GM04503 (cell line): ENCODE measurements at places on chromosomes 5 and 9.

GRCh38 chr5:135304352-135305221 lies 94.4 kb downstream of the MACROH2A1 start:
- no peak for DNase-seq

DNA sequence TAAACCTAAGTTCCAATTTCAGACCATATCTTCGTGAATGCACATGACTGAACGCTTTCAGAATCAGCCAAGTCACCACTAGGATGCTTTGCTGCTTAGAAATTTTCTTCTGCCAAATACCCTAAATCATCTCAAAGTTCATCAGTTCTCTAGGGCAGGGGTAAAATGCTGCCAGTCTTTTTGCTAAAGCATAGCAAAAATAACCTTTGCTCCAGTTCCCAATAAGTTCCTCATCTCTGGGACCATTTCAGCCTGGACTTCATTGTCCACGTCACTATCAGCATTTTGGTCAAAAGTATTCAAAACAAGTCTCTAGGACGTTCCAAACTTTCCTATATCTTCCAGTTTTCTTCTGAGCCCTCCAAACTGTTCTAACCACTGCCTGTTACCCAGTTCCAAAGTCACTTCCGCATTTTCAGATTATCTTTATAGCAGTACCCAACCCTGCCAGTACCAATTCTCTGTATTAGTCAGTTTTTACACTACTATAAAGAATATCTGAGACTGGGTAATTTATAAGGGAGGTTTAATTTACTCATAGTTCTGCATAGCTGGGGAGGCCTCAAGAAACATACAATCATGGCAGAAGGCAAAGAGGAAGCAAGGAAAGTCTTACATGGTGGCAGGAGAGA lies 74.8 kb downstream of the NR3C1 start:
- no peak for DNase-seq

DNA sequence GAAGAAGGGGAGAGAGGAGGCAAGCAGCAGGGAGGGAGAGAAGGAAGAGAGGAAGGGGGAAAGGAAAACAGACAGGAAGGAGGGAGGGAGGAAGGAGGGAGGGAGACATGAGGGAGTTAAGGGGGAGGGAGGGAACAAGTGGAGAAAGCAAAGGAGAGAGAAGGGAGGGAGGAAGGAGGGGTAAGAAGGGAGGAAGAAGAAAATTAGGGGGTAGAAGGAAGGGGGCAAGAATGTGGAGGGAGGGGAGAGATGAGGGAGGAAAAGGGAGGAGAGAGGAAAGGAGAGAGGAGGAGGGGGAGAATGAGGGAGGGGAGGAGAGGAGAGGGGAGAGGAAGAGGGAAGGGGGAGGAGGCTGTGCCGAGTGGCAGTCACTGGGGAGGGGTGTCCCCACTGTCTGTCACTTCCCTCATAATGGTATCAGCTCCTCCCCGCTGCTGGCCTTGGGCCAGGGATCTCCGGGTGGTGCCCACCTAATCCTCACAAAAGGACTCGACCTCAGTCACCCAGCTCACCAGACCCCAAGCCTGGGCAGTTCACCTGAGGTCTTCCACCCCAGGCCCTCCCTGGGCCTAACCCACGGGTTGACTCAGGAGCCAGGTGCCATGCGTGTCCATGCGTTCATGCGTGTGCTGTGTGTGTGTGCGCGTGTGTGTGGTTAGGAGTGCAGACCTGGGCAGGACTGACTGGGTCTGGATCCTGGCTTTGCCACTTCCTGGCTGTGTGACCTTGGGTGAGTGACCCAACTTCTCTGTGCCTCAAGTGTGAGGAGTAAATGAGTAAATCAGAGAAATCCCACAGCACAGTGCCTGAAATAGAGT lies 18.1 kb downstream of the C9orf50 start:
- DNase-seq, result no peak

DNA sequence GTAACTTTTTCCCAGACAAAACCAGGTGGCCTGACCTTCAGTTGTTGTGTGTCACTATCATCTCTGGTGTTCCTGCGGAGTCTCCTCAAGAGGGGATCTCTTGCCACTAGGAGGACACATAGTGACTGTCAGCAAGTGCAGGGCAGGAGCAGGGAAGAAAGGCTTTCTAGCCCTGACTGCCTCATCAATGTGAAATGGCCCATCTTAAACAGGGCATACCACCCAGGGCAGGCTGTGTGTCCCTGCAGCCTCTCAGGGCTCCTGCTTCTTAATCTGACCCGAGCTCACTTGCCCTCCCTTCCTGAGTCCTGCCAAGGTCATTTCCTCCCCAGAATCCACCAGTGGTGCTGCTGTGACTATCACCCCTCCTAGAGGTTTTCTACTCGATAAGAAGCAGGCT lies 57.4 kb upstream of the SIMC1 start:
- no peak for DNase-seq

- DNase-seq, result no peak
Observed at GRCh38 chr5:142839711-142840346, 69.7 kb downstream of the ARHGAP26 start.

- no peak for DNase-seq
Observed at GRCh38 chr5:102754767-102755431, at the start of gene PAM. Gene PAM (plus strand): TSS chr5:102755305. CDS start chr5:102866196, 110,891 bp downstream.

GRCh38 chr9:89715318-89715858 lies 110.6 kb downstream of the GADD45G start:
- no peak for DNase-seq

- DNase-seq, result peak; percentile 14
Observed at GRCh38 chr9:76456202-76456926, 2.6 kb upstream of the GCNT1 start.

DNA sequence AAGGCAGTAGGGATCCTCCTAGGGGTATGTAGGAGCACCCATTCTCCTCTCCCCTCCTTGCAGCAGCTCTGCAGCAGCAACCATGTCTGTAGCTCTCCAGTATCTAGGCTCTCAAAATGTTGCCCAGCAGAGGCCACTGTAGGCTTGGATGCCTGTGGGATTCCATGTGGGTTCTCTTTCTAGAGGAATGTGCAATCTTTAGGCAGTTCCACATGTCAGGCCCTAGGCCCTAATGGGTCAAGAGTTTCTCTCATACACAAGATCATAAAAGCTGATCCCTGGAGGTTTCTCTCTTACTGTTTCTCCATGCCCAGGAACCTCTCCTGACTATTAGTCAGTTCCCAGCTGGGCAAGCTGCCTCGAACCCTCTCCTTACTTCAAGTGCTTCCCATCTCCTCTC lies 215.8 kb downstream of the FRMD3 start:
- DNase-seq, result peak; percentile 80

DNA sequence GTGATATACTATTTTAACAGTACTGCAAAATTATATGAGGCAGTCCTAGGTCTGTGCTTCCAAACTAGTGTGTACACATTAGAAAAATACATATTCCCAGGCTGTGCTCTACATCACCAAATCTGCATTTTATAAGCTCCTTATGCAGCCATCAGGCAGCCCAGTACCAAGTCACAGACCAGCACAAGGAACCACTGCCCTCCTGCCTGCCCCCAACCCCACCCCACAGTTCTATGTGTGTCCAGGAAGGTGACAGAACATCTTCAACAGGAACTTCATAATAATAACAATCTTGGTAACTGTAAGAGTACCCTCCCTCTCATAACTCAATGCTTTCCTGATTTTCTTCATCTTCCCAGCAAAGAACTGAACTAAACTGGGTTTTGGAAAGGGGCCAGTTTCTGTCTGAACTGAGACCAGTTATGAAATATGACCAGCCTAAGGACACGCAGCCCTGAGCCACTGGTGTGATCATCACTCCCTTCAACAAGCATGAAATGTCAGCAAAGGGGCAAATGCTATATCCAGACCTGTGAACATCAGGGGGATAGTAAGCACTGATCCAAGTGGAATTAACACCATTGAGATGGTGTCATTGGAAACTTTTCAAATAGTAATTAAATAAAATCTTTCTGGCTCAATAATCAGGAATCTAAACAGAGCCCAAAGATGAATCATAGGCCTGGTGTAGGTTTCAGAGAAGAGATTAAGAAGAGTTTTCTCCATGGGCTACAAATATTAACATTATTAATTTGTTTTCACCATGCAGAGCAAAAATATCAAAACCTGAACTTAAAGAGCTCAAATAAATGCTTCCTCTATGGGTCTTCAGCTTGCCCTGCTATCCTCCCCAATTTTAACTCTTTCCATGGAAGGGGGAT lies 82.1 kb downstream of the DPYSL3 start:
- DNase-seq, result no peak

GRCh38 chr9:131717719-131718460 lies 22.0 kb downstream of the RAPGEF1 start:
- DNase-seq, result no peak

GRCh38 chr5:74145951-74146350 lies 494.6 kb downstream of the ENC1 start:
- no peak for DNase-seq

DNA sequence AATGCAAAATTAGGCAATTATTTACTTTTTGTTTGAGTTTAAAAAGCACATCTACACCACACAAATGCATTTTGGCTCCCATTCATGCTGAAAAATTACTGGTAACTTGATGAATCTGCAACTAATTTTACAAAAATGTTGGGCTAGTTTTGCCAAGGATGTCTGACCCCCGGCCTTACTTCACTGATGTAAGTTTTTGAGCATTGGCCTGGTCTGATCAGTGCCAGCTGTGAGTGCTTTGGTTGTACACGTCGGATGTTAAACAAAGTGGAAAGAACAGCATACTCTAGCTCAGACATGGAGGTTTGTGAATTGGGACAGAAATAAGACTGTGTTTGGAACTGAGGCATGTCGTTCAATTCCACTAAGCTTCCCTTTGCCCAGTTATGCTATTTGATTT lies 1044.2 kb downstream of the TLE4 start:
- DNase-seq, result no peak

DNA sequence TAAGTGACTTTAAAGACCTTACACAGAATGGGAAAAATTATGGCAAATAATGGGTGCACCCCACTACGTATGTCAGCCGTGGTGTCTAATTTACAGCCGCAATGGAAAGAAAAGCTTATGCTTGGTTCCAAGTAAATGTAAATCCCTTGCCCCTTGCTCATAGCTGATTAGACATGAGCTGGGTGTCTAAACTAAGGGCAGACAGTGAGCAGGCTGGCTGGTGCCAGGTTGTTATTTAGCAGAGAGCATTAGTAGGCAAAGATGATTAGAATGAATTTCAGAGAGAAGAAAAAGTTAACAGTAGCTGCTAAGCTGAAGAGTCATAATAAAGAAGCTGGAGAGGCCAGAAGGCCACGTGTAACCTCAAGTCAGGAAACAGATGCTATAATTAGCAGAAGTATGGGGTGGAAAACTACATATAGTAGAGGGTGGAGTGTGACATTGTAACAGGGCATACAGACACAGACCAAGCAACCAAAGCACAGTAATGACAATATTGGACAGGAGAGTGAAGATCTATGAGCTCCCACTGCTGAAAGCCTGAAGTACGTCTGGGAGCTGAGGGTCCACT lies 257.7 kb downstream of the MCTP1 start:
- DNase-seq, result no peak

DNA sequence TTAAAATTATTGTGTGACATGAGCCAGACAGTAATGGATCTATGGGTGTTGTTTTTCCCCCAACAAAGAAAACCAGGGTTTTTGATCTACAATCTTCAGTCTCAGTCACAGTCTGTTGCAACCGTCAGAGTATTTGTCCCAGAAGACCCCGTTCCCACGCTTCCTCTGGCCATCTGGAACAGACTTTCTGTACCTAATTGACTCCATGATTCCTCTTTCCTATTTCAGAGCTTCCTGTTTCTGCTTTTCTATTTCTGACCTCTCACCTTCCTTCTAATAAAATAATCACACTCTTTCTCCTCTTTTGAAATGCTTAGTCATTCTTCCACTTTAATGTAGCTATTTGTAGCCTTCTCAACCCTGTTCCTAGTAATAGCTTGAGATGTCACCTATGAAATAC lies 1044.8 kb downstream of the DTWD2 start:
- no peak for DNase-seq

DNA sequence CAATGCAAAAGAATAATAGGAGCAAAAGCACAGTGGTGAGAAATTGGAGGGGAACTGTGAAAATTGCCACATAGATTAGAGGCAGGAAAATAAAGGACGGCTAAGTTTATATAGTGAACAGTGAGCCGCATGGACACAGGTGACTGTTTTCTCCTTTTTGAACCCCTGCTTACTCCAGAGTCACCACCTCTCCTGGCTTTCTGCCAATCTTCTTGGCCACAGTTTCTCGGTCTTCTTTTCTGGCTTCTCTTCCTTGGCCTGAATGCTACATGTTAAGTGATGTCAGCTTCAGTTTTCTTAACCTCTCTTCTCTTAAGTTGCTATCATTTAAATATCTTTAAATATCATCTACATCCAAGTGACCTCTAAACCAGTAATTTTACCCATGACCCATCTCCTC lies 47.3 kb upstream of the CDKN2B start:
- DNase-seq, result no peak

DNA sequence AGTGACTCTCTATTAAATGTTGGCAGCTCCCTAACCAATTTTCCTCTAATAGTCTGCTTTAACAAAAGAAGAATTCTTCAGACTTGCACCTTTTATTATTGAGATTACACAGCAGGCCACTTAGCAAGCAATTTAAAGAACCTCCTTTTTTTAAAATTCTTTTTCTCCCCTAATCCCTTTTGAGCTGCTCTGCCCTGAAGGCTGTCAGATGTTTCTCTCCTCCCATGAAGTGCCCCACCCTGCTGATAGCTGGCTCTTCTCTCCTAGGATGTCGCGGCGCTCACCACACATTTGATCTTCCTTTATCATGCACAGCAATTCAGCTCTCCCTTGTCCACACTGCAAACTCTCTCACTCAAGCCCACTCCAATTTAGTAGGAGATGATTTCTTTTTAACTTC lies 1471.1 kb upstream of the ACO1 start:
- no peak for DNase-seq

DNA sequence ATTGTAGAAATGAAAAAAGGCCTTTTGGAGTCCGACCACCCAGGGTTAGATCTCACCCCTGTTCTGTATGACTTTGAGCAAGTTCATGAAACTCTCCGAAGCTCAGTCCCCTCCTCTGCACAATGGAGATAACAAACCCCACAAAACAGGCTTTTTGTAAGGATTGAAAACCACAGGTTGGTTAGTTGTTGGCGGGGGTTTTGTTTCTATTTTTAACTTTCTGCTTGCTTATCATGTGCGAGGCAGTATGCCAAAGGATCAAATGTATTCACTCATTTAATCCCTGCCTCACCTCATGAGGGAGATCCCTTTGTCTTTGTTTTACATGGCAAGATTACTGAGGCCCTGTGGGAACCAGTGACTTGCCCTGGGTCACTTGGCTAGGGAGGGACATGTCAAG lies 539.1 kb downstream of the CDK5RAP2 start:
- DNase-seq, result no peak

- no peak for DNase-seq
Observed at GRCh38 chr5:89560696-89561095, 677.7 kb upstream of the MEF2C start.

DNA sequence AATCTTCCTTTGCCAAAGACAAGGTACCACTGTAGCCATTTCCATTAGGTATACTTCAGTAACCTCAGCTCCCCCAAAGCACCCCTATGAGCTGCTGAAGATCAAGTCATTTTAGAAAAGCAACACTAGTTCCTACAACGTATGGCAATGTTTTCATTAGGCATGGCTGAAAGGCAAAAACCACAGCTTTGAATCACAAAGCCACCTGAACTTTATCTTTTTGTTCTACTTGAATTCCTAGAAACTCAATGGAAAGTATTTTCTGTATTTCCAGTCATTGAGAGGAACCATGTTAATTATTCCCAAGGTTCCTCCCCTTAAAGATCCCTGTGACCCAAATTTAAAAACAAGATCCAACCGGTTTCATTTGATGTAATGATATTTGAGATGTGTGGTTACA lies 152.1 kb downstream of the EFNA5 start:
- no peak for DNase-seq

- DNase-seq, result no peak
Observed at GRCh38 chr5:75412111-75412990, 75.3 kb downstream of the HMGCR start.

GRCh38 chr5:66724349-66725139 lies 128.4 kb downstream of the MAST4 start:
- no peak for DNase-seq
